ENCODE measurements at places on chromosomes 4 and X. TPM values are rescaled to one million over a fixed set of nuclear protein-coding genes. Genes with fewer than 3 reads are reported as not detected.

DNA sequence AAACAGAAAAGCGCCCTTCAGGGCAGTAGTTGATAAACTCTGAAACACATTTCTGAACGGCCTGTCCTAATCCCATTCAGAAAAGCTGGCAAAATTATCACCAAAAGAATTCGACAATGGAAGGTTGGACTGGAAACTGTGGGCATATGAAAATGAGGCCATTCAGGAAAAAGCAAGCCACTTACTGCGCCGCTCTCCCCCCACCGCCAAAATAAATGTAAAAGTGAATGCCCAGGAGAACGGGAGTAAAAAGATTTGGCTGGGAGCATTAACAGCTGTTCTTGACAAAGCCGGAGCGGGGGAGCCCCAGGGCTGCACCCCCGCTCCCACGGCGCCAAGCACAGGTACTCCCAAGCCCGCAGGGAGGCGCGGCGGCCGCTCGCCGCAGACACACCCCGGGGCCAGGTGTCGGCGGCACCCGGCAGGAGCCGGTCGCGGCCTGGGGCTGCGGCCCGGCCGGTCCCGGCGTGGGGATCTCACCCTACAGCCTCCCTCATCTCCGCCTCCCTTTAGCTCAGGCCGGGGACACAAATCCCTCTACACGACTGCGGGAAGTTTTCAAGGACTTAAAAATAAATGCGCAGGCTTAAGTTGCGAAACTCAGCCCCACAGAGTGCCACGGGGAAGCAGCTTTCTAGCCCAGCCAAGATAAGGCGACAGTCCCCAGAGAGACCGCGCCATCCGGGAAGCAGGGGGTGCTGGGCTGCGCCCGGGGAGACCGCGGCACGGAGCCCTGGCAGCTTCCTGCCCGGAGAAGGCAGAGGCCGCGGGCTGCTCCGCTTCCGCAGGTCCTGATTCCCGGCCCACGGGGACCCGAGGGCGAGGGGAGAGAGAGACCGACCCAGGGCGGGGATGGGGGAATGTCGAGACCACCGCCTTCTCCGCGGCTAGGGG is 593 bp downstream of the SH3RF1 start:
- peak; percentile 84 for DNase-seq

GRCh38 chr4:16085822-16086221 is 2.0 kb upstream of the PROM1 start:
- DNase-seq, result no peak

The P2RY8 gene
- 1.9 TPM for total RNA-seq

The PLXNB3 gene
- total RNA-seq, result 2.3 TPM

DNA sequence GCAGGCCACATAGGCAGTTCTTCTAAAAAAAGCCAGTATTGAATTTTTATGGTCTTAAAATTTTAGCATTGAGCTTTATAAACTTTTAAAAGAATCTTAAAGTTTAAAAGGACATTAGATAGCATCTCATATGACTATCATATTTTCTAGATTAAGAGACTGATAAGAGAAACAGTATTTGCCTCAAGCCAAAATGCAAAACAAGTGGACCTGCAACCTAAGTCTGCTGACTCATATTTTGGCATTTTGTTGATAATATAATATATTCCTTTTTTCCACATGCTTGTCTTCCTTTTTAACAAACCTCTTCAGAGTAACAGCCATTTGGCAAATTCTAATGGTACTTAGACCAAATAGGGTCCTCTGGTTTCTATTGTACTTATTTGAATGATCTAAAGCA is 328.5 kb upstream of the GALNTL6 start:
- no peak for DNase-seq

Data from Right ventricle myocardium inferior (tissue), 1 donor.